Glutamatergic neuron (in vitro differentiated cells): ENCODE measurements at places on chromosomes 5 and 9.

- DNase-seq: no peak
These were observed 150.2 kb downstream of the SEMA5A start for GRCh38 chr5:9395706-9396105.

- no peak for DNase-seq
These were observed 551.9 kb upstream of the DMAC1 start for GRCh38 chr9:8351436-8351835.

- DNase-seq: no peak
These were observed 122.5 kb downstream of the MCTP1 start for GRCh38 chr5:95162231-95162992.

DNA sequence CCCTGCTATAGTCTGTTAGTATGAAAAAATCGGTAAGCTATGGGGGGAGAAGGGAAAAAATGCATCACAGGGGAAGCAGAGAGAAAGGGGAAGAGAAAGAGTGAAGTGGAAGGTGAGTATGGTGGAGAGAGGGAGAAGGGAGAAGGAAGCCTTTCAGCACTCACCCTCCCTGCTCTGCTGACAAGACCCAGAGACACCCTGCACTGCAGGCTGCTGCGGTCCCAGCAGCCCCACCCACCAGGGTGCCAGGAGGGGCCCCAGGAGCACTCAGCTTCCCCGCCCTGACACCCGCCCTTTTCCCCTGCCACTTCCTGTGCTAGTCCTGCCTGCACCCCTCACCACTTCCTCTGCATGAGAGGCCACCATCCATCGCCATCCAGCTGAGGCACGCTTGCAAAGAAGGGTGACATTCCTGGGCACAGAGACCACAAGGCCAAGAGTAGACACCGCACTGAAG, 12.7 kb downstream of the STK10 start:
- no peak for DNase-seq

GRCh38 chr5:1732945-1733344, 66.7 kb downstream of the MRPL36 start:
- no peak for DNase-seq

- no peak for DNase-seq
These were observed 430.6 kb downstream of the ZNF608 start for GRCh38 chr5:124315741-124316415.

DNA sequence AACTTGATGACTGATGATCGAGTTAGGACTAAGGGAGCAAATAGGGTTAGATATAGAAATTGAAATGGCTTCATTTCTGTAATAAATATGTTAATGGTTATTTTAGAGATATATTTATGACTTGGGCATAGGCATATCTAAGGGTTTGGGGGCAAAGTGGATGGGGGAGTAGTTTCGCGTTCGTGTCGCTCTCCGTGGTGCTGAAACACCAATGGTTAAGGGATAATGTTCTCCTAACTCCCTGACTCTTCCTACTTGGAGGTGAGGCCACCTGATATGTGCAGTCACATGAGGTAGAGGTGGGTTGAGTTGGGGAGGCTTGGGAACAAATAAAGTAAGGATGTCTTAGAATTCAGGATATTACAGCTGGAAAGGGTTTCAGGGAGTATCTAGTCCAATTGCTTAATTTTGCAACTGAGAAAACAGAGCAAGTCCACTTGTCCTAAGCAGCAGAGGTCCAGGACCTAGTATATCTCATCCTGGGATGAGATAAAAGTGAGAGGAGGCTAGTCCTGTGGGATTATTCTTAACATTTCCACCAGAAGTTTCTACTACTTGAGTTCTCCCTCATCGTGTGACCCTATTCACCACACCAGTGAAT, 44.0 kb upstream of the MAP1B start:
- DNase-seq: no peak

- no peak for DNase-seq
These were observed 69.2 kb upstream of the S1PR3 start for GRCh38 chr9:88922091-88922490.

GRCh38 chr5:153629027-153629895, 138.8 kb downstream of the GRIA1 start:
- DNase-seq: peak; percentile 21

DNA sequence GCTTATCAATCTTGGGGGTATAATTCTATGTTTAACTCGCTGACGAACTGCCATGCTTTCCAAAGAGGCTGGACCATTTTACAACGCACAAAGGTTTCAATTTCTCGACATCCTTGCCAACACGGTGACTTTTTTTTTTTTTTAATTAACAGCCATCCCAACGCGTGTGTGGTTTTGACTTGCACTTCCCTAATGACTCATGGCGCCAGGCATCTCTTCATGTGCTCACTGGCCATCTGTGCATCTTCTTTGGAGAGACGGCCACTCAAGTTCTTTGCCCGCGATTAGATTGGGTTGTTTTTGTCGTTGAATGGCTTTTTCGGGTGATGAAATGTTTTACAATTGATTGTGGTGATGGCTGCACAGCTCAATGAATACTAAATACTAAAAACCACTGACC, 12.5 kb upstream of the CARD9 start:
- DNase-seq: no peak

DNA sequence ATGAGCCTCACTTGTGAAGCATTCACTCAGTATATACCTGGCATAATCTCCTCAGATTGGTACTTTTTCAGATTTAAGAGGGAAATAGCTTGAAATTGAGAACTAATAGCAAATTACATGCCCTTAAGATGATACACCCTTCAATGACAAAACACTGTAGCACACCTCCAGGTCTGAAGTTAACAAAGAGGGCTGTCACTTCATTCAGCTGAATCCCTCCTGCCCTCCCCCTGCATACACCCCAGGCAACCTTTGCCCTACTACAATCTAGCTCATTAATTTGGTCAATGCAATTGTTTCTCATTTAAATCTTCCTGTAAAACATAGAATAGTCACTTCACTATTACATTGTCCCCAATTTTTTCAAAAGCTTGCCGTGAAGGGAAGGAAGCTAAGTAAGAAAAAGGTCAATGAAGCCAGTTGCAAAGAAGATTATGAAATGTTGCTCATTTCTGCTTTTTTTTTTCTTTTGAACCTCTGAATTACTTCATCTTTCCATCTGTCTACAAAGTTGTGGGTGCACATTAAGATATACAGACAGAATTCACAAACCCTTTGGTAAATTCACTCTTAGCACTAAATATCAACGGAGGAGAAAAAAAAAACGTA, 294.8 kb upstream of the PTGER4 start:
- no peak for DNase-seq

- DNase-seq: no peak
These were observed 119.6 kb downstream of the PARP8 start for GRCh38 chr5:50786073-50786472.

- DNase-seq: no peak
These were observed 3.6 kb upstream of the NPR3 start for GRCh38 chr5:32707418-32707997.

- no peak for DNase-seq
These were observed 551.2 kb upstream of the KLF4 start for GRCh38 chr9:108040783-108041182.

DNA sequence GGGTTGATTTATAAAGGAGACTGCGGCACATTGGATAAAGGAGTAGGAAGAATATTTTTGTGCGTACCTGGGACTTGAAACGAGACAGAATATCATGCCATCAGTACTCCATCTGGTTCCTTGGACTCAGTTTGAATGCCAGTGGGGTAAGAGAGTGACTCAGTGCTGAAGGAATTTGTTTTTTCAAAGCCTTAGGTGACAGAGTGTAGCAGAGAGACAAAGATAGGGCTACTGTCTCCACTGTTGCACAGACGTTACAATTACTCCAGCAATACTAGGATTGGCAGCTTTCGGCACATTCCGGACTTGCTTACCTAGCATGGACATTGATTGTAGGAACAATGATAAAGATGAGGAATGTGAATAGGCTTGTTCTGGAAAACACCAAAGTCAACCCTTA, 250.7 kb downstream of the KCTD16 start:
- no peak for DNase-seq

DNA sequence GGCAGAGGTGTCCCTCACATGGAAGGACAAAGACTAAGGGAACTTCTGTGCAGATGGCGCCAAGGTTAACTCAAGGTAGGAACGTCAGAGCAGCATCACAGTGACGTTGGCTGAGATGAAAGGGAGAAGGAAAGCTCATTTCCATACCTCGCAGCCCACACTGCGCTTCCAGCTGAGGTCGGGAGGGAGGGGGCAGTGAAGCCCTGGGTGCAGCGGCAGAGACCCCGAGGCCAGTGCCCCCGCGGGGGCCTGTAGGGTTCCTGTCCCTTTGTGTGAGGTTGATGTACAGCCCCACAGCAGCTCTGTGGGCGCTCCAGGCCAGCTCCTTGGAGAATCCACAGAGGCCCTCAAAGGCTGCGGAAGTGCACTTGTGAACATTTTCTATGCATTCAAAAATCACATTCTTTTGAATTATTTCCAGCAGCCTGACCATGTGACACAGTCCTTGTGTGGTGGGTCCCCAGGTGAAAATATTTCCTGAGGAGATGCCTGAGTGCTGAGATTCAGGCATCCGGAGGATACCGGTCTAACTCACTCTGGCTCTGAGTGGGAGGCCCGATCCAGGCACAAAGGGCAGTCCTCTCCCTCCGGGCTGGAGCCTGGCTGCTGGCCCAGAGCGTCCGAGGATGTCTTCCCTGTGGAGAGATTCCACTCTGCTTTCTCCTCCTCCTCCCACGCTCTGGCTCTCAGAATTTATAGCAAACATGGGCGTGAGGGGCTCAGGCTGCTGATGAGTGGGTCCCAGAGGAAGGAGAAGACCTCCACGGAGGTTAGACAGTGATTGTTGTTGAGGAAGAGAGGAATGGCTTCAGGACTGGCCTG, 150.7 kb downstream of the ICE1 start:
- DNase-seq: no peak

DNA sequence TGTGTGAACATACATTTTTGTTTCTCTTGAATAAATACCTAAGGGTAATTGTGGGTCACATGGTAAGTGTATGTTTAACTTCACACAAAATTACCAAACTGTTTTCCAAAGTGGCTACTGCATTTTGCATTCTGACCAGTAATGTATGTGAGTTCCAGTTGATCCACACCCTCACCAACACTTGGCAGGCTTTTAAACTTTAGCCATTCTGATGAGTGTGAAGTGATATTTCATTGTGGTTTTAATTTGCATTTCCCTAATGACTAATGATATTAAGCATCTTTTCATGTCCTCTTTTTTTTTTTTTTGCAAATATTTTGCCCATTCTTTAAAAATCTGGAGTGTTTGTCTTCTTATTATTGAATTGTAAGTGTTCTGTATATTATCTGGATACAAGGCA, 53.5 kb upstream of the MAST4 start:
- no peak for DNase-seq

- no peak for DNase-seq
These were observed 31.7 kb upstream of the SCAMP1 start for GRCh38 chr5:78328585-78329173.

- peak; percentile 71 for DNase-seq
These were observed 194.8 kb upstream of the SLC30A5 start for GRCh38 chr5:68898951-68899471.

- no peak for DNase-seq
These were observed 36.2 kb downstream of the BTNL8 start for GRCh38 chr5:180935203-180935602.

DNA sequence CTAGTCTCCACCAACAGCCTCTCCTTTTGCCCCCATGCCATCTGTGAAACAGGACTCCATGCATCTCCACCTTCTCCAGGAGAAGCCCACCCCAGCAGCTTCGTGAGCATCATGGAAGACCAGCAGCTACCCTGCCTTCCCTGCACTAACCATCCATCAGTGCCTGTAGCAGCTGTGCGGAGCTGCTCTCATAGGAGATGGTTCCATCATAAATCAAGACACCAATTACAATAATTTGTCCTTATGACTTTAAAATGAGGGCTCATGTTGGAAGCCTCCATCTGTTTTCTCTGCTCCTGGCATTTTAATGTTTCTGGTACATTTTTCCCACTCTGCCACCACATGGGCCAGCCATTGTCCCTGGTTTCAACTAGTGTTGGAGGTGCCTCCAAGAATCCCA, 69.9 kb downstream of the FGF1 start:
- DNase-seq: no peak

DNA sequence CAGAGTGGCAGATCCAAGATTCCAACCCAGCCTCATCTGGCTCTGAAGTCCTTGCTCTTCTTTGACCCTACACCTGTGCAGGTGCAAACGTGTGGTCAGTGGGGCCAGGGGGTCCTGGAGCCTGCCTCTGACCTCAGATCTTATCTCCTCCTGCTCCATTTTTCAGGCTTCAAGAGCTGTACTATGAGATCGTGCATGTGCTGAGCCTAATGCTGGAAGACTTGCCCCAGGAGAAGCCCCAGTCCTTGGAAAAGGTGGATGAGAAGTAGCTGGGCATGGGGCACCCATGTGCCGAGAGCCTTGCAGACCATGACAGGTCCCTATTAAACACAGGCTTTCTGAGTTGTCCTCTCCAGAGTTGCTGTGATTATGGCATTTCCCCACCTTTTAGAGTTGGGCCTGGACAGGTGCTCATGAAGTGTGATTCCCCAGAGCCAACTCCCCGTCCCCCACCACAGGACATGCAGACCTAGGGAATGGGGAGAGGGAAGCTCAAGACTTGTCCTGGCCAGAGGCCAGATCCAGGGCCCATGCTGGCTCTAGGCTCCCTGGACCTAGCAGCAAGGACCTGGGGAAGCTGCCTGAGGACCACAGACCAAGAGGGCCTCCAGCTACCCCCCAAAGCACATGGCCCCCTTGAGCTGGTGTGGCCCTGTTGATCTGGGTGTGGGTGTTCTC, 22.5 kb downstream of the PITX1 start:
- peak; percentile 5 for DNase-seq

GRCh38 chr9:131627326-131627647, 82.0 kb downstream of the PRRT1B start:
- DNase-seq: no peak

- no peak for DNase-seq
These were observed 331.5 kb upstream of the MSX2 start for GRCh38 chr5:174392892-174393291.
